HCEC 1CT (cell line): ENCODE measurements at places on chromosomes 7 and 10.

GRCh38 chr10:124213471-124213870 lies 120.1 kb upstream of the CHST15 start:
- DNase-seq: no peak

DNA sequence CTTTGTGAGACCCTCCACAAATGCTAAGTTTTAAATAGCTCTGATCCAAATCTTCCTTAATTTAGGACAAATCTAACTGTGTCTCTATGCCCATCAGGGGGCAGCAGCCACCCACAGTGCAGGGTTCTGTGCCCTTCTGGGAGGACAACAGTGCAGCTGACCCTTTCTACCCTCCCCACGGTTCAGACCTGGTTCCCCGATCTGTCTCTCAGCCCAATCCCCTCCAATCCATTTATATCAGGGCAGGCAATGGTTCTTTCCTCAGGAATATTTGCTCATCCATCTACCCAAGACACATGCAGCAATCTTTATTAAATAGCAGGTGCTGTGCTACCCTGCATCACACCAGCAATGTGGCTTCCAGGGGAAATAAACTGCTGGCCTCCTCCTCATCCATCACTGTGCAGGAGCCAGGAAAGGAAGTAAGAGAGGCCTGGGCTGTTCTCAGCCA lies 4.0 kb upstream of the RBM28 start:
- peak; percentile 30 for DNase-seq

GRCh38 chr7:120307991-120308545 lies 35.1 kb downstream of the KCND2 start:
- DNase-seq: no peak

DNA sequence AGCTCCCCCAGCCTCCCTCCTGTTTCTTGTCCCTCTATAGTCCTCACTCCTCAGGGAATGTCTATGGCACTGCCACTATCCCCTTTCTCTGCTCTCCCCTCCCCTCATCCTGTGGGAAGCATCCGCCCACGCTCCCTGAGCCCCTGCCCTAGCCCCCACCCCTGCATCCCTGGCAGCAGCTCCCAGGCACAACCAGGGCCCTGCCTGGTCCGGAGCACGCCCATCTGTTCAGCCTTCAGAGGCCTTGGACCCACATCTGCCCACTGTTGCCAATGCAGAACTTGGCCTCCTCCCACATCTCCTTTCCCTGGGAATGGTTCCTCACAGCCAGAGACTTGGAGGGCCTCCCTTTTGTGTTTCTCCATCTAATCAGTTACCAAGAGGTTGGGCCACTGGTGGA lies 20.4 kb upstream of the TBRG4 start:
- no peak for DNase-seq

- DNase-seq: no peak
These were observed 108.7 kb downstream of the GFRA1 start for GRCh38 chr10:116164291-116164690.

GRCh38 chr10:122186816-122187810 lies 84.0 kb upstream of the BTBD16 start:
- DNase-seq: no peak

DNA sequence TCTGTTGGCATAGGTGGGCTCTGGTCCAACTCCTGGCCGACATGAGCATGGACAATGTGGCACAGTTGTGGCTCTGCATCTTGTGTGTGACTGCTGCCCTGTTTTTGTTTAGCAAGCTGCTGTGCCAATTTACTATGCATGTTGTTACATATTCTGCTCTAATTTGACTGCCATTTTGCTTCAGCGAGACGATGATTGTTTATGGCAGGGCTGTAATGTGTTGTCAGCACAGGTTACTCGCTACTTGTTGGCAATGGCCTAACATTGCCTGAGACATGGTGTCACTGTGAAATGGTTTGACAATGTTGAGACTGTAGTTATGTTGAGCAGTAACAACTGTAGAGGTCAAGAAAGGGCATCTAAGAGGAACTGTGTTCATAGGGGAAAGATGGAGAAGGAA lies 659.6 kb downstream of the AUTS2 start:
- no peak for DNase-seq

DNA sequence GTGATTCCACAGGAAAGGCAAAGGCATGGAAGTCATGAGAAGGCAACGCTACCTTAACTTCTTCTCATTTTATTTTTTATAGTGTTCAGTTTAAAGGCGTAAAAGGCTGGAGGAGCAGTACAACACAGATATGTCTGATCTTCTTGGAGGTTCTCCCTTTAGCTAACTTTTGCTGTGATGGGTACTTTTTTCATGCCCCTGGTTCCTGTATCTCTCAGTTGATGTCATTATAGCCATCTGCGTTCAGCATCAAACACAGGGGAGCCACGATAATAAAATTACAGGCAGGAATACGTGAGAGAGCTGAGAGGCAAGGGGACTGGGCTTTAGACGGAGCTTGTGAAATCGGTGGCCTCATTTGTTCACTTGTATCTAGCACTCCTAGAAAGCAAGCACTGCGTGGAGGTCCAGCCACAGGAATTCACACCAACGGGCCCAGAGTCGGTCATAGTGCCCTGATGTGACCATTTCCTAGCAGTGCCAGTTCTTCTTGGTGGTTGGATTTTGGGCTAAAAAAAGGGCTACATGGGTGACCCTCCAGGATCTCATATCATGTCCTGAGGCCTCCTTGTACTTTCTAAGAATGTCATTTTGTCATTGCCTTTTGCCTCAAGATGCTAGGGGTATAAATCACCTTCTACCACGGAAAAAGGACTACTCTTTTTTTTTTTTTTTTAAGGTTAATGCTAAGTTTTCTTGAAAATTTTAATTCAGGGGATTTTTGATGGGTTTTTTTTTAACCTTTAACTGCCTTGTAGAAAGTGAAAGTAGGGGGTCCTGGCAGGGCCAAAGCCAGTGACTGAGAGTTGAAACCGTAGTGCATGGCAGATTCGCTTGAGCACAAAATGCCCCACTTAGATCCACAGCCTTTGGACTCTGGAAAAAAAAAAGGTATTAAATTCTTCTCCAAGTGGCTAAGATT lies 191.5 kb downstream of the CELF2 start:
- no peak for DNase-seq

GRCh38 chr10:70350501-70350900 lies 31.9 kb downstream of the LRRC20 start:
- no peak for DNase-seq

DNA sequence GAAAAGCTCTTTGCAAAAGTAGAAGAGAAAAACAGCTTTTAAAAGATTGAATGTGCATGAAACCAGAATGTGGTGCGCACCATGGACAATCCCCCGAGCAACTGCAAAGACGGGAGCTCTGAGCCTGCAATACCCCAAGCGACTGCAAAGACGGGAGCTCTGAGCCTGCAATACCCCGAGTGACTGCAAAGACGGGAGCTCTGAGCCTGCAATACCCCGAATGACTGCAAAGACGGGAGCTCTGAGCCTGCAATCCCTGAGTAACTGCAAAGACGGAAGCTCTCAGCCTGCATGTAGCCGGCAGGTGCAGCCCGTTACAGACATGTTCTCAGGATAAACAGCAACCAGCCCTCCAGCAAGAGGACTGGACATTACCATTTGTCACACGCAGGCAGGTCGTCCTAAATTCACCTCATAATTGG lies 6.2 kb downstream of the ZNF775 start:
- no peak for DNase-seq

GRCh38 chr7:17194656-17195055 lies 103.8 kb upstream of the AHR start:
- no peak for DNase-seq

- no peak for DNase-seq
These were observed 255.1 kb downstream of the XPNPEP1 start for GRCh38 chr10:109668154-109668665.

GRCh38 chr7:135536150-135536549 lies 21.6 kb upstream of the NUP205 start:
- DNase-seq: peak; percentile 50

DNA sequence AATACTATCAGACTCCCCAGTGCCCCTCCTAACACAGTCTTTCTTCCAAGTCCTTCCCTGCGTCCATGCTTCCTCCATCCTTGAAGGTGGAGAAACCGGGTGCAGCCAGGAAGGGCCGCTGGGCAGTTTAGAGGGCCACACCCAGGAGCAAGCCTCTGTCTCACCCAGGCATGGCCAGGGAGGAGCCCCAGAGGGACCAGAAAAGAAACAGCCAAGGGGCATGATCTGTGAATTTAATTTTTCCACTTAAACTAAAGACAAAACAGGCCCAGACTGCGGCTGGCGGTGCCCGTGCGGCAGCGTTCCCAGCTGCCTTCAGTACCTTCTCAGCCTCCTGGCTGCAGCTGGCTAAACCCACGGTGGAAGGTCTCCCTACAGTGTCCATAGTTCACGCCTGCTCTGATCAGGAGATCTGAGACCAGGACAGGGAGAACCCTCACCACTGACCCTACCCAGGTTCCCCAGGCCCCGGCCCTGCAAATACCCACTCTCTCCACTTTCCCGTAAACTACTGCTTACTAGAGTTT lies 12.9 kb downstream of the UNCX start:
- no peak for DNase-seq

GRCh38 chr10:73865459-73866442 lies 8.6 kb downstream of the CAMK2G start:
- DNase-seq: no peak

- peak; percentile 58 for DNase-seq
These were observed 193.8 kb upstream of the ADO start for GRCh38 chr10:62610649-62611229.

DNA sequence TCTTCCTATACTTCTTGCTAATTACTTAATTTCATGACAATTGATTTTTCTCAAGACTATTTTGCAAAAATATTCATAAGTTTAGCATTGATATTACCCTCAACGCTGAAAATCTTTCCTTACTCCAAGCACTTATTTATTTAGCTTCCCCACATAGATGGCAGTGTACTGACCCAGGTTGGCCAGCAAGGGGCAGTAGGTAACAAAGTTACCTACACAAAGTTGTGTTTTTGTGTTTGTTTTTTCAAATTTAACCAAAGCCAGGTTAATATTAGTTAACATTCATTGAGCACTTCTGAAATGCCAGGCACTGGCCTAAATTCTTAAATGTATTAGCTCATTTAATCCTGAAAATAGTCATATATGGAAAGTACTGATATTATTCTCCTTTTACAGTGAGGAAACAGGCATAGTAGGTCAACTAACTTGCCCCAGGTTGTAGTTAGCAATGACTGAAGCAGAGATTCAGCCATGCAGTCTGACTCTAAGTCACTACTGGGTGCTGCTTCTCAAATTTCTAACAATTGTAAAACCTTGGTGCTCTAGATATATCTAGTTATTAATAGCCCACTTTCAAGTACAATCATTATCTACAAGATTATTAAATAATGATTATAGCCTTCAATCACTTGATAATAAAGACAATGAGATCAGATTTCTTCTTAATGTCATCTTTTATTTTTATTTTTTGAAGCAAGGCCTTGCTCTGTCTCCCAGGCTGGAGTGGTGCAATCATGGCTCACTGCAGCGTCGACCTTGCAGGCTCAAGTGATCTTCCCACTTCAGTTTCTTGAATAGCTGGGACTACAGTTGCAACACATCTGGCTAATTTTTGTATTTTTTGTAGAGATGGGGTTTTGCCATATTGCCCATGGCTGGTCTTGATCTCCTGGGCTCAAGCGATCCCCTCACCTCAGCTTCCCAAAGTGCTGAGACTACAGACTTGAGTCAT lies 5.8 kb upstream of the GGCT start:
- peak; percentile 28 for DNase-seq
